ENCODE measurements at places on chromosomes 2 and 18.

DNA sequence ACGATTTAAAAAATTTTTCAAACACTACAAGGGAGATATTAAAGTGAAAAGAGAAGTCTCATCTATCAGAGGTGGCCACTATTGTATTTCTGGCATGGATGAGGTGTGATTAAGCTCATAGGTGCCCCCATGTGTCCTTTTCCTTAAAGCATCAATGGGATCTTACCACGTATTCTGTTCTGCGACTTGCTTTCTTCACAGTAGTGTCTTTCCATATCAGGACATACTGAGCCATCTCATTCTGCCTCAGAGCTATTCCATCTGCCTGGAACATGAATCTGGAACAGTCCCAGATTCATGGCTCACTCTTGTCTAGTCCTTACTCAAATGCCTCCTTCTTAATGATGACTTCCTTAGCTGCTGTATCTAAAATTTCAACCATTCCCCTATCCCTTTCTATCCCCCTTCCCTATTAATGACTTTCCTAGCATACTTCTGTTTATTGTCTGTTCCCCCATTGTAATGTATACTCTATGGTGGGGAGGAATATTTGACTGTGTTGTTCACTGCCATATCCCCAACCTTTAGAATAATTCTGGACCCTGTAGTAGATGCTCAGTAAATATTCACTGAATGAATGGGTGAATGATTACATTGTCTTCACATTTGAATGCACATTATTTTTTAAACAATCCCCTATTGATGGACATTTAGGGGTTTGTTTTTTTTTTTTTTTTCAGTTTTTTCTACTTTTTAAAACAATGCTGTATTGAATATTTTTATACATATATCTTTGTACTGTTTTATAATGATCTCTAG, 11.1 kb downstream of the STAMBP start:
- DNase-seq = no peak

DNA sequence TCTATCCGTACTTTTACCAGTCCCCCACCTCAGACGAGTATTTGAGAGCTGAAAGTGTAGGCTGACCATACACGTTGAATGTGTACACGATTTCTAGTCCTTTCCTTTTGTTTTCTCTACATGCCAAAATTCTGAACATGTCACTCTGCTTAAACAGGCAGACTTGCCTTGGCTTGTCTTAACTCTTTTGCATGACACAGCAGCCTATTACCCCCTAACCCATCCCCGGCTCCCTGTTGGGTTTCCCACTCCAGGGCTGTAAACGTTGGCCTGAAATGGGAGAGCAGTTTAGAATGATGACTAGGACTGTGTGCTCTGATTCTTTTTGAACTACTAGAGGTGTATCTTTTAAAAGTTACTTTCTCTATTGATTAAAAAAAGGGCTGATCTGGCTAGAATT, 19.1 kb downstream of the MTCL1 start:
- DNase-seq = no peak

GRCh38 chr18:35810520-35810919, 162.0 kb upstream of the RMP24 start:
- no peak for DNase-seq

GRCh38 chr2:100903534-100904258, 83.8 kb downstream of the NPAS2 start:
- DNase-seq = no peak

DNA sequence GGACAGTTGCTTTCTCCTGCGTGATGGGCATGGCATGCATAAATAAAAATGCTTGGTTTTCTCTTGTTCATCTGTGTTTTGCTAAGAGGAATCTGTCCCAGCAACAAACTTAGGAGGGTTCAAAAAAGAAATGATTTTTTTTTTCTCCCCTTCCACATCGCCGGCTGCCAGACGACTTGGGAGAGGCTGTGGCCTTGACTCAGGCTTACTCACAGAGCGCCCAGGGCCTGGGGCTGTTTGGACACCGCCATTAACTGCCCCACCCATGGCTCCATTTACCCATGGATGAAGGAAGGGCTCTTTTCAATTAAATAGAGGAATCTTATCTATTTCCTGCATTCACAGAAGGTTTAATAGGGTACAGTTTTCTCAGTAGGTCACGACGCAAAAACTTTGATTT, 22.3 kb upstream of the SERPINB5 start:
- no peak for DNase-seq

DNA sequence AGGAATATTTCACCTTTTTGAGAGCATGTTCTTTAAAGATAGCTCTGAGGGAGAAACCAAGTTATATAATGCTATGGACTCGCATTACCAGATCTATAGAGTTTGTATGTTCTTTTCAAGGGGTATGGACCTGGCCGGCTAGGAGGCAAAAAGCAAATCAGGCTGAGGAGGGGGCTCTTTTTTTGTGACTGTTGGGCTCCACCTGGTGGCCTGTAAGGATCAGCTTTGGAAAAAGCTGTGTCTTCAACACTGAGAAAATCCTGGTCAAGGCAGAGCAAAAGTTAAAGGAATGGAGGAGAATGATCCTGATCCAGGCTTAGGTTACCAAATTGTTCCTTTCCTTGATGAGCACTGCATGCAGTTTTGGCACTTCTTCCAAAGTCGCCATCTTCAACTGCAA, 180.5 kb downstream of the DIS3L2 start:
- no peak for DNase-seq

- no peak for DNase-seq
These were observed 231.7 kb downstream of the FSIP2 start for GRCh38 chr2:185970148-185970852.

GRCh38 chr18:59026831-59027410, 112.8 kb upstream of the SEC11C start:
- DNase-seq = no peak

- DNase-seq = no peak
These were observed 836.3 kb upstream of the ACVR2A start for GRCh38 chr2:147008481-147008880.

- DNase-seq = no peak
These were observed 15.9 kb downstream of the SMAD7 start for GRCh38 chr18:48934723-48935432.

- DNase-seq = no peak
These were observed 14.2 kb upstream of the LIPG start for GRCh38 chr18:49547701-49548100.

- DNase-seq = no peak
These were observed 1305.5 kb upstream of the NXPH2 start for GRCh38 chr2:140085674-140086073.

DNA sequence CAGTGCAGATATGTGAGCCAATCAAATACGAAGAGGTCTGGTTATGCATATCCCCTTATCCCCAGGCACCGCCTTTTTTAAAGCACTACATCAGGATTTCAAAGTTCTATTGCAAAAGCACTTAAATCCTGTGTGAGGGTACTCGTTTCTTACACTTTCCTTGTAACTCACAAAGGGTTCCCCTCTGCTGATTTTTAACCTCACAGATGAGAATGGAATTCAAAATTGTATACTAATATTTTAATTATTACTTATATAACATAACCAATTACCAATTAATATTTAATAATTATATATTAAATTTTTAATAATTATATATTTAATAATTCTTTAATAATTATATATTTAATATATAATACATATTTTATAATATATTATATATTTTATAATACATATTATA, 126.2 kb upstream of the MAPRE2 start:
- no peak for DNase-seq

DNA sequence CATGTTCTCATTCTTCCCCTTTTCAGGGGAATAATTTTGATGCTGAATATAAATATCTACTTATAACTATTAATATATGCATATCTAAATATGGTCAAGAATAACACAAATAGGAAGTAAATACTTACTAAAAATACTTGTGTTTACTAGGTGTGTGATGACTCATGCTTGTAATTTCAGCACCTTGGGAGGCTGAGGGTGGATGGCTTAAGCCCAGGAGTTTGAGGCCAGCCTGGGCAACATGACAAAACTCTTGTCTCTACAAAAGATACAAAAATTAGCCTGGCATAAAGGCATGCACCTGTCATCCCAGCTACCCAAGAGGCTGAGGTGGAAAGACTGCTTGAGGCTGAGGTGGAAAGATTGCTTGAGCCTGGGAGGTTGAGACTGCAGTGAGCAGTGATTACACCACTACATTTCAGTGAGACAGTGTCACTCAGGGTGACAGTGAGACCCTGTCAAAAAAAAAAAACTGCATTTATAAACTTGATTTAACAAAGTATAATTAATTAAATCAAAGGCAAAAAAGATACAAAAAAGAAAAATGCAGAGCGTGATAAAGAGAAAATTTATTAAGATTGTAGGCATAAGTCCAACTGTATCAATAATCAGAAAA, 703.1 kb upstream of the VRK2 start:
- no peak for DNase-seq

GRCh38 chr2:109285244-109285651, 156.2 kb downstream of the SH3RF3 start:
- no peak for DNase-seq

DNA sequence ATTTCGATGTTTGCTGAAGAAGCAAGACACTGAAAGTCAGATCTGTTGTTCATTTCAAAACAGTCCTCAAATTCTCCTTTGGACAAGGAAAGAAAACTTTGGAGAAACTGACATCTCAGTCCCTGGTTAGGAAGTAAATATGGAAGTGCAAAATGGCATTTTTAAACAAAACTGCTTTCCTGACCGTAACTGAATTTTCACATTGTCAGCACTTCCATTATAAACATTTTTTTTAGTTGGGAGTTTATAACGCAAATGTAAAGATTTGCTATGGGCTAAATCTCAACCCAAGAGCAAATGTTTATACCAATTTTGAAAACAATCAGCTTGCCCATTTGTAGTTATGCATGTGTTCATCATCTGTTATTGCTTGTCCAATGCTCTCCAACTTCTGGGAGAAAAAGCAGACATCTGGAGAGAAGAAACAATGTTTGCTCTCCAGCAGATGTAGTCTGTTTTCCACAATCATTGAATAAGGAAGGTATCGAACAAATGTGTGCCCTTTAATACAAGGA, 520.1 kb downstream of the ARHGAP15 start:
- no peak for DNase-seq

DNA sequence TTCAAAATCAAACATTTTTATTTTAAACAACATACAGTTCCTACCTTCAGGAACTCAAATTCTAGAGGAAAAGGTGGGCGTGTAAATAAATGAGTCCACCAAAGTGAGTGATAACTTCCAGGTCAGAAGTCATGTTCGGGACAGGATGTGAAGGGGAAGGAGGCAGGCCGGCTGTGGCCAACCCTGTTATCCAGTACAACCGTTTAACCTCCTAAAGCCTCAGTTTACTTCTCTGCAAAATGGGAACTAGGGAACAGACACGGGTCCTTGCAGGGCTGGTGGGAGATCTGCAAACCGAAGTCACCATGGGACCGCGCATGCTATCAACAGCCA, 373 bp downstream of the EIPR1 start:
- no peak for DNase-seq

GRCh38 chr2:120551522-120551921, 184.1 kb upstream of the GLI2 start:
- DNase-seq = no peak

- DNase-seq = no peak
These were observed at the start of gene DTNA for GRCh38 chr18:34709750-34710441. TSS of gene DTNA (plus strand) at chr18:34710298. CDS start at chr18:34755977, 45,679 bp downstream.

- no peak for DNase-seq
These were observed 135.4 kb downstream of the PHLPP1 start for GRCh38 chr18:62850619-62851306.

DNA sequence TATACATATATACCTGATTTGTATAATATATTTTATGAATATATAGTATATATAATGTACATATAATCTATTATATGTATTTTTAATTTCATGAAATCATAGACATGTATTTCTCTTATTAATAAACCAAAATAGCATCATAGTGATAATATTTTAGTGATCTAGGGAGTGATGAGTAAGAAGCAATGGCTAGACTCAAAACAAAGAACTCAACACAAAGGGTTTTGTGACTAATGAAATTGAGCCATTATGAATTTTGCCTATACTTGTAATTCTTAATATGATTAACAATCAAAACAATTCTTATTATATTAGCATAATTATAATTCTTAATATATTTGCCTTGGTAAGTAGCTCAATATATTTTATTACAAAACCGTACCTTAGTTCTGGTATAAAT, 1614.1 kb upstream of the TMEFF2 start:
- DNase-seq = no peak

DNA sequence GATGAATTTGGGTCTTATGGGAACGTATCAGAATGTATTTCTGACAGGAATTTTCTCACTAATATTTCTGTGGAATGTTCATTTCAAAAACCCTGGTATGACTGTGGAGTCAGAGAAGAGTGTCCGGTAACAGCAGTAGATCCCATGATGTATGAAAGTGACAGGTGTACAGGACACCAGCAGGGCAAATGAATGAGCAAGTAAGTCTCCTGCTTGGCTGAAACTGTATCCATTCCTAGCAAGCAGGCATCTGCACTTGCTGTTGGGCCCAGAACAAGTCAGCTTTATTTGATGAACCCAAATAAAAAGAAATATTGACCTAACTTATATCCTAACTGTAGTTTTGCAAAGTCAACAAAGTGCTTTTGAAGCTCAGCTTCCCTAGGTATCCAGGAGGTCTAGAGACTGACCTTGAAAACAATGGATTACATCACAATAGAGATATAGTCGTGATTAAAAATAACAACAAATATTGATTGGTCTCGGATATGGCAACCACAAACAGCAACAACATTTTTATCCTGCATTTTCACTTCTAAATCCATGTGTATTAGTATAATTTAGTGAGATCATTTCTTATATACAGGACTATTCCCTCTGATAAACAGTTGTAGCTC, 37.6 kb downstream of the NXPH2 start:
- no peak for DNase-seq

DNA sequence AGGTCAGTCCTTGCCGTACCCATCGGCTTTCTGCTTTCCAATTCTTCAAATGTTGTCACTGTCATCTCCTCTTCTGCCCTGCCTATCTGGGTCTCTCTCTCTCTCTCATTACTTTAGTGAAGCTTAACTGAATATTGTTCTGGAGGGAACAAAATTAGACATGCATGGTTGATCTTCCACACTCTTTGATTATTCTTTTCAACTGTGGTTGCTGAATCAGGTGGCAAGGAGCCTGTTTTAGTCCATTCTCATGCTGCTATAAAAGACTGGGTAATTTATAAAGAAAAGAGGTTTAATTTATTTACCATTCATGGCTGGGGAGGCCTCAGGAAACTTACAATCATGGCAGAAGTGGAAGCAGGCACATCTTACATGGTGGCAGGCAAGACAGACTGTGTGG, 157.9 kb downstream of the ARL4C start:
- DNase-seq = no peak

DNA sequence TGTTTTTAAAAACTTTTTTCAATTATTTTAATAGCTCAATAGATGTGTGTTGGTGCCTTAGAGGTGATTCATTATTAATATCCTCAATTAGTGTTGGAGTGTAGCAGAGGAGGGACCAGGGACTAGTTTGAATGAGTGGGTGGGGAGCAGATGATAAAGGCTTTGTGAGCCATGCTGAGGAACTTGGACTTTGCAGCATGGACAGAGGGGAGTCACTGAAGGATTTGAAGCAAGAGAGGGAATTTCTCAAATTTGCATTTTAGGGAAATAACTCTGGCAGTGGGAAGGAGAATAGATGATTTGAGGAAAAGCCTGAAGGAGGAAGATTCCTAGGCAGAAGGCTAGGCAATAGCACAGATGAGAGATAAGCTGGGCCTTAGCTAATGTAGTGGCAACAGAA, 42.3 kb upstream of the RMND5A start:
- no peak for DNase-seq
